NCI-H2081 (cell line): ENCODE measurements at places on chromosomes 3 and 15.

GRCh38 chr15:91981821-91982800, 128.6 kb downstream of the SLCO3A1 start:
- no peak for DNase-seq

DNA sequence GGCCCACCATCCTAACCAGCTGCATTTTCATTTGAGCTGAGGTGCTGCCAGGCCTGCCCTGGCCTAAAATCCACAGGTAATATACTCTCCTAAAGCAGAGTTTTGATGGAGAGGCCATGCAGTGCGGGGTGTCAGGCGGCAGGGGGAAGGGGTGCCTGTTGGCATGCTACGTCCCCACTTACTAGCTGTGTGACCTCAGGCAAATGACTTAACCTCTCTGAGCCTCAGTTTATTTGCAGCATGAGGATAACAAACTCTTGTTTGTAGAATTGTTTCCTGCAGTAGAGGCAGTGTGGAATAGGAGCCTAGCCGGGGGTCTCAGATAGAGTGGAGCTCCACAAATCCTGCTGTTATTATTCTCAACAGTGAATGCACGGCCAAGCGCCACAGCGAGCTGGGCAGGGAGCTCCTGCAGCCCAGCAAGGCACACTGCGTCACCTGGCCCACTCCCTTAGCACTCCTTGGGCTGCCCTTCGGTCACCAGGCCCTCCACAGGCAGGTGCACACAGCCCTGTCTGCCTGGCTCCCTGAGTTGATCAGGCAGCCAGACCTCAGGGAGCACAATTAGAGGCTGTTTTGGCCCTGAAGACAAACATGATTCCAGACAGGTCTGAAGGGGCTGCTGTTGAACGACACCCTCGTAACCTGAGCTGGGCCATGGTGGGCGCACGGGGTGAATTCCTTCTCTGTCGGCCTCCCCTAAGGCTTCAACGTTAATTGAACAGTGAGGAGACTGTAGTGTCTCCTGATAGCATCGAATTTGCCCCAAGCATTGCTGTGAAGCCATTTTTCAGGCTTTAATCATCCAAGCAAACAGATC, 248.8 kb upstream of the LYSMD4 start:
- no peak for DNase-seq

- no peak for DNase-seq
Observed at GRCh38 chr3:156899951-156900350, 73.8 kb downstream of the LEKR1 start.

GRCh38 chr15:59166166-59166565, 40.5 kb upstream of the LDHAL6B start:
- no peak for DNase-seq

DNA sequence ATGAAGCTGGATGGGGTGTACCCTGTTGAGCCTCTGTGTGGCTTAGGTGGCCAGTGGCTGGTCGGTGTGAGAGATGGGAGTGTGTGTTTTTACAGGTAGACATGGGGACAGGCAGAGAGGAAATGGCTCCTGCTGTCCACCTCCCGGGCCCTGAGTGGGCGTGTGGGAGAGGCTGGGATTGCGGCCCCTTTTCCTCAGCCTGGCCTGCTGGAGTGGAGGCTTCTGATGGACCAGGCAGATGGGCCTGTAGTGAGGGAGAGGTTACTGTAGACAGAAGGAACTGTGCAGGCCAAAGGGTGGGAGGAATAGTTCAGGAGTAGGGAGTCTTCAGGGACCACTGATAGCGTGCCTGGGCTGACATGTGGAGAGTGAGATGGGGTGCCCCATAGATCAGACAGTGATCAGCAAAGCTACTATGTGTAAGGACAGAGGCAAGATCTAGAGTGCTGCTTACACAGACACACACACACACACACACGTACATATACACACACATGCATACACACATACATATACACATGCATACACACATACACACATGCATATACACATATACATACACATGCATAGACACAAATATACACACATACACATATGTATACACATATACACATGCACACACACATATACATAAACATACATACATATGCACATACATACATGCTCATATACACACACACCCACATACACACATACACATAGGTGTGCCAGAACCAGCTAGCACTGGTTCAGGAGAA, 26.4 kb downstream of the ACAA1 start:
- DNase-seq: no peak

- no peak for DNase-seq
Observed at GRCh38 chr3:124788254-124788745, 58.0 kb downstream of the UMPS start.

DNA sequence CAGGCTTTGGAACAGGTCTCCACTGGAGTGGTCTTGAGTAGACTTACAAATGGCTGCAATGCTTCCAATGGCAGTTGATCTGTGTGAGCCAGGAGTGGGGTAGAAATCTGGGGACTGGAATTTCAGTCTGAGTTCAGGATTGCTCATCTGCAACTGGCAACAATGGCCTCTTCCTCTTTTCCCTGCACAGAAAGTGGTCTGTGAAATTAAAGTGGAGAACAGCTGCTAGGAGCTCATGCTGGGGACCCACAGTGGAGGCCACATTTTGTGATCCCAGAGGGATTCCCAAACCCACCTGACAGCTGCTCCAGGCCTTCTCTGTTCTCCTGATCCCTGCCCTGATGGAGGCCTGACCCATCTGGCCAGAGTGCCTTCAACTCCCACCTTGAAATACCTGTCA, 49.6 kb downstream of the CEMIP start:
- no peak for DNase-seq

DNA sequence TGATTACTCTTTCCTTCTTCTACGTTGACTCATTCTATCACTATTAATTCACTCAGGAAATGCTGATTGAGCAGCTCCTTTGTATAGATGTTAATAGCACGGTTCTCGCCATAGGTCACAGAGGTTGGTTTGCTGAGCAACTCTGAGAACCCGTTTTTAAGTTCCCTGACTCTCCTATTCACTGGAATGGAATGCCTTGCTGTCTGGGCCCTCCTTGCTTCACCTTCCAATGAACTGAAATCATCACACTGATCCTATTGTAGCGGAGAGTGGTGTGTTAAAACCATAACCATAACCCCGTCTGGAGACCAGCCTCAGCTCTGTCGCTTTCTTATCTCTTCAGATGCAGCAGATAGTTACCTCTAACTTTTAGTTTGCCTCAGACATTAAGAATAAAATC, 323.6 kb downstream of the GABRB3 start:
- DNase-seq: no peak

- no peak for DNase-seq
Observed at GRCh38 chr3:140529096-140529495, 148.8 kb upstream of the TRIM42 start.

DNA sequence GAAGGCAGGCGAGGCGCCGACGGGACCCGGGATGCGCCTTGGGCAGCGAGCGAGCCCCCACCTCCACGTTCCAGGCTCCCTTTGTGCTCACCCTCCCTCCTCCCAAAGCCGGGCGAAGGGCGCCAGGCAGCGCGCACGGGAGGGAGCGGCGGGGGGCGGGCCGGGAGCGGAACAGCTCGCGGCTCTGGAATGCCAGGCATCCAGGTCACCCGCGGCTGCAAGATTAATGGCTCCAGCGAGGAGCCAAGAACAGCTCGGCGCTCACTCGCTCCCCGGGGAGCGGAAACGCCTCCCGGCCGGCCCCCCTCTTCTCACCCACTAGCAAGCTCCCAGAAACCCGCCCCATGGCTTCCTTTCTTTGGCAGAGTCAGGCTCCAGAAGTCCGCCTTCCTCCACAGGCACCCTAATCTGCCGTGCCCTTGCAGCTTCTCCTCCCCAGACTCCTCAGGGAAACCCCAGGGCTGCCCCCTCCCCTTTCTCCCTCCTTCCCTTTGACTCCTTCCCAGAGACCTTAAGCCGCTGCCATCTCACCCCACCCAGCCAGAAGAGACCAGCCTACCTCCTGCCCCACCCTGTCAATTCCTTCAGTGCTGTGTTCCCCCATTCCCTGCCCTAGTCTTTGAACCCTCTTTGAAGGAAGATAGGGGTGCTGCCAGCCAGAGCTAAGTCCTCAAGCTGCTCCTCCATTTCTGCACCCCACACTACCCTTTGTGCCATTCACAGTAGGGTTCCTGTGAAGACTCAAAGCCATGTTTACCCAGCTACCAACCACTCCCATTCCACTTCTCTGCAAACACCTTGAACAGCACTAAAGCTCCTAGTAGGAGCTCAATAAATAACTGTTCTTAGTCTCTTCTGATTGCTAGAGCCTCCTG, 9.9 kb downstream of the AMOTL2 start:
- peak; percentile 92 for DNase-seq

DNA sequence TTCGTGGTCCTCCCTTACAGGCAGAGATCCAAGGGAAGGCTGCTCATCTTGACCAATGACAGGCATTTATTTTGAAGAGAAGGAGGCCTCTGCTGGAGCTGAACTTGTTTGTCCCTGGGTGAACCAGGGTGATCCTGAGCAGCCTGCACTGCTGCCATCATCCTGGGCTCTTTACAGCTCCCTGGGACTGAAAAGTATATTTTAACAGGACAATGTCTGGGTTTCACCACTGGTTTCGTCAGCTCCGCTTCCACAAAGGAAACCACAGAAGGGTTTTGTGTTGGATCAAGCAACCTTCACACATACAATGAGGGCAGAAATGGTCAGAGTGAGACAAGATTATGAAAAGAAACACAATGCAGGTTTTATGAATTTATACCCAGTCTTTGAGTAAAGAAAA, 400.7 kb upstream of the TPM1 start:
- no peak for DNase-seq

GRCh38 chr3:143832433-143832832, 15.8 kb downstream of the SLC9A9 start:
- no peak for DNase-seq

- DNase-seq: peak; percentile 89
Observed at GRCh38 chr3:16461463-16462245, 51.8 kb downstream of the RFTN1 start.

GRCh38 chr3:151772825-151773480, 39.2 kb downstream of the AADACL2 start:
- no peak for DNase-seq

DNA sequence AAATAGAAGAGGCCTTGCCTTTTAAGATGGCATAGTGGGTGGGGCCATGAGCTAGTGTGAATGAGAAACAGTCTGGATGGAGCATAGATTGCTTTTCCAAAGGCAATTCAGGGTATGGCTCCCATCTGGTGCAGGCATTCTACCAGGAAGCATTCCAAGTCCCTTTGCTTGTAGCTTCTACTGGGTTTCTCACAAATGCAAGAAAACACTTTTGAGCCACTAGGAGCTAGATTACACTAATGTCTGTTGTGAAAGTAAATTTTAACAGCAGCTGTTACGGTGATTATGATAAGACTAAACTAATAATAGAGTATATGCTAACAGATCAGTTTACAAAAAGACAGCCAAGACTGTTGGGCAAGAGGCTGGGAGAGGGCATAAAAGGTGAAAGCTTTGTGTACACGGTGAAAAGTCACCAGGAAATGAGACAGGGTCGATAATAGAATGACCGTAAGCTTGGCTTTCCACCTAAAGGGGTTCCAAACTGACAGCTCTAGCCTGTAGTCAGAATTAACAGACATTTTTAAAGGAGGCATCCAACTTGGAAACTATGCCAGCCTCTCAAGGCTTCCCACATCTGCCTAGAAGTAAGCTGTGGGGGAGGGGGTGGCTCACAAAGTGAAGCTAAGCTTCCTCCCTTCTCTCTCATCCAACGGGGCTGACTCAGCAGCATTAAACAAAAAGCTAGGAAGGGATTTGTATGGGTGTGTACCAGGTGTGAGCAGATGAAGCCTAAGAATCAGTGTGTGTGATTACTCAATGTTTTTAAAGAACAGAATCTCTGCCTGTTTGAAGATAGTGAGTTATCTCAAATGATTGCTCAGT, 61.1 kb upstream of the GPD1L start:
- DNase-seq: no peak

DNA sequence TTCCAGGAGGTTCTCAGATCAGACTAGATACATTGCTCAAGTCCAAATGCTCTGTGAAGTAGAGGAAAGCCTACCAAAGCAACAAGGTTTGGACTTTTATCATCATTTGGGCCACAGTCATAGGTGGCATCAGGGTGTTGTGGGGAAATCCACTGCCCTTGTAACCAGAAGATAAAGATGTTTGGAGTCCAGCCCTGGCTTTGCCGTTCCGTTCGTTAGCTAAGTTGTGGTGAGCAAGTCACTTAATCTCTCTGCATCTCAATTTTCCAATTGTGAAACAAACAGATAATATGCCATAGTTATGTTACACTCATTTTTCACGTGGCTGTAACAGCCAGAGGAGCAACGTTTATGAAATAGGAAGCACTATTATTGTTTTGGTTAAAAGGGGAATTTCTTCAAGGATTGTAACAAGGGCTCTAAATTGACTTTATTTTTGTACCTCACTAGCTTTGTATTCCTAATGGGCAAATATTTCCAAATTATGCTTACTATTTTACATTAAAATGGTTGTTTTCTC, 125.6 kb downstream of the CD47 start:
- DNase-seq: no peak

DNA sequence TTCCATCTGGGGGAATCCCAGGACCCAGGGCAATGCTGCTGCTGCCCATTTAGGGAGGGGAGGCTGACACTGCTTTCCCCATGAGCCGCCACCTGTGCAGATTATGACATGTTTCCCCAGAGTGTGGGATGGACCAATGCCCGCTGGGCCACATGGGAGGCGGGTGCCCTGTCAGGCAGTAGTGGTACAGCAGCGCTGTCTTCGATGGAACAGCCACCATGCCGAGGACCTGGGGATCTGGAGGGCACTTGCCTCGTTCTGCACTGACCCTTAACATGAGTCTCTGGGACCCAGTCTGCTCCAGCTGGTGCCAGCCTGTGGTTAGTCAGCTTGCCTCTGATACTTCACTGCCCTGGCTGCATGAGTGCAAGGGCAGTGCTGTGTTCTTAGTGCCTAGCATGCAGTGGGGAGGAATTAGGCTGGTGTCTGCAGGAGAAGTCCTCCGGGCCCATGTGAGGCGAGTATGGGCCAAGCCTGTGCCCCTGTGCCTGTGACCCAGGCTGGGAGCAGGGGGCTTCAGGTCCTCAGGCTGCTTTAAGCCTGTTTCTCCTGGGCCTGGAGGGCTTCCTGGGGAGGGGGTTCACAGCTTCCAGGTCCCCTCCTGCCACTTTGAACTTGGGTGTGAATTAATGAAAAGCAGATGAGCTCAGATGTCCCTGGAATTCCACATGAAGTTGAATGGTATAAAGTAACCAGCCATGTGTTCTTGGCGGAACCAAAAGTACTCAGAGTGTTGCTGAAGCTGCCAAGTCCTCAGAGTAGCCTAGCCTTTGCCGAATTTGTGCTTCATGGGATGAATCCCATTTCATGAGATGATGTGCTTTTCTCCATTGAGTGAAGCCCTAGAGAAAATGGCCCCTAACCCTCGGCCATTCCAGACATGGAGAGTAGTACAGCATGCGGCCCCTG, 22.9 kb downstream of the KLF13 start:
- DNase-seq: no peak

- peak; percentile 8 for DNase-seq
Observed at GRCh38 chr3:57158813-57159738, 6.1 kb downstream of the IL17RD start.
